ENCODE measurements at places on chromosomes 13 and 19. TPM values are rescaled to one million over a fixed set of nuclear protein-coding genes. Genes with fewer than 3 reads are reported as not detected.

The NAT14 gene
- 15.5 TPM for total RNA-seq

The PROZ gene
- total RNA-seq: not detected

The SIGLEC8 gene
- not detected for total RNA-seq

The GIPC1 gene
- 147 TPM for total RNA-seq

The DIAPH3 gene
- total RNA-seq: 9.1 TPM

The PKN1 gene
- total RNA-seq: 263 TPM

The MEX3D gene
- total RNA-seq: 70.2 TPM

The GZMM gene
- total RNA-seq: not detected

The ERICH4 gene
- total RNA-seq: not detected

The ZNF98 gene
- total RNA-seq: under 0.01 TPM

All from endothelial cell of coronary artery (primary cell).